ENCODE measurements at places on chromosomes 7 and 10. TPM values are rescaled to one million over a fixed set of nuclear protein-coding genes. Genes with fewer than 3 reads are reported as not detected.

Gene VSIR
- total RNA-seq, result 32.7 TPM

Gene OR2A42
- not detected for total RNA-seq

Gene CFTR
- total RNA-seq, result not detected

Gene CYP3A4
- total RNA-seq, result not detected

Gene UNCX
- 0.07 TPM for total RNA-seq

Gene GALNT17
- not detected for total RNA-seq

Gene PARG
- total RNA-seq, result 20.0 TPM

All from A549 treated with DMSO at 1 μM for 4 hours (cell line).